Endothelial cell (in vitro differentiated cells): ENCODE measurements at places on chromosomes 11 and 22. TPM values are rescaled to one million over a fixed set of nuclear protein-coding genes. Genes with fewer than 3 reads are reported as not detected.

- H3K27me3 ChIP-seq = peaks cover 9% of the 10 kb centered on the region
- peaks cover 8% of the 10 kb centered on the region for H3K4me1 ChIP-seq
- no peak overlapping the region for H3K27ac ChIP-seq
- H3K4me3 ChIP-seq = peak overlapping the region; percentile 5
- DNase-seq = no peak
These were observed 145.1 kb downstream of the TBC1D22A start for GRCh38 chr22:46907241-46908215.

DNA sequence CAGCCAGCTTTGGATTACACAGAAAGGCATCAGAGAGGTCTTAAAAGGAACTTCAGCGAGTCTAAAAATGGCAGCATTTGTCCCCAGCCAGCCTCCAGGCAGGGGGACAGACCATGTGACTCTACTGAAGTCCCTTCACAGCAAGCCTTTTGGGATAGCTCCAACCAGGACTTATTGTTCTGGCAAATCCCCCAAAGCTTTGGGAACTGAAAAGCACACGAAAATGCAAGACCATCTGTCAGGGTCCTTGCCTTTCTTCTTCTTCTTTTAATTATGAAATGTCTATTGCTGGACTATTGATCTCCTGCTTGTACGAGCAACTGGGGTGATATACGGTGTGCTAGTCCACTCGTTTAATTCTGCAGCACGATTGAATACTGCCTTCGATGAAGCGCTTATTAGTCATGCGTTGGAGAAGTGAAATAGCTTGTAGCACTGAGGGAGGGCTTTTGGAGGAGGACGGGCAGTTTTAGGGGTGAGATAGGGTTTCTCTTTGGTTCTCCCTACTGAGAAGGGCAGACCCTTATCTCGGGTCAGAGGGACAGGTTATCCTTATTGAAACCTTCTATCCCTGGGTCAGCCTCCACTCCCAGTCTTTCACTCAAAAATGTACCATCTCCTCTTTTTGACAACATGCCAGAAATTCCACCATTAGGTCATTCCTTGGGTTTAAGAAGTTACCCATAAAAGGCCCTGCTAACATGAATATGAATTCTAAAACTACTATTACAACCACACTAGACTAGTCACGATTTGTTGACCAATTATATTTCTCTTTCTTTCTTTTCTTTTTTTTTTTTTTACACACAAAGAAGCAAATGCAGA is 416.4 kb downstream of the MIAT start:
- no peak overlapping the region for H3K4me3 ChIP-seq
- no peaks in the 10 kb centered on the region for H3K36me3 ChIP-seq
- peaks cover under 1% of the 10 kb centered on the region for H3K4me1 ChIP-seq
- no peak overlapping the region for H3K27ac ChIP-seq

GRCh38 chr11:17922416-17922788 is 90.4 kb downstream of the SERGEF start:
- H3K27me3 ChIP-seq = no peaks in the 10 kb centered on the region
- H3K4me3 ChIP-seq = no peak overlapping the region
- no peaks in the 10 kb centered on the region for H3K36me3 ChIP-seq
- no peak for DNase-seq

DNA sequence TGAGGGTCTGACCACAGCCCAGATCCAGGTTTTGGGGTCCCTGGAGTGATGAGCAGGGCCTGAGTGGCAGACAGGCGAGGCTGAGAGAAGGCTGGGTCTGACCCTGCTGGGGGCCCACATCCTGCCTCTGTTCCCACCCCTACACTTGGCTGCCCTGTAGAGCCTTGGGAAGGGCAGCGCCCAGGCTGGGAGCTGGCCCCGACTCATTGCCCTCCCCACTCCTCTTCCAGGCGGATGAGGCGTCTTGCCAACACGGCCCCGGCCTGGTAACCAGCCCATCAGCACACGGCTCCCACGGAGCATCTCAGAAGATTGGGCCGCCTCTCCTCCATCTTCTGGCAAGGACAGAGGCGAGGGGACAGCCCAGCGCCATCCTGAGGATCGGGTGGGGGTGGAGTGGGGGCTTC is 4.9 kb downstream of the DERL3 start:
- H3K27me3 ChIP-seq = peaks cover 15% of the 10 kb centered on the region
- H3K4me3 ChIP-seq = no peak overlapping the region
- no peak for DNase-seq
- peaks cover 10% of the 10 kb centered on the region for H3K4me1 ChIP-seq

DNA sequence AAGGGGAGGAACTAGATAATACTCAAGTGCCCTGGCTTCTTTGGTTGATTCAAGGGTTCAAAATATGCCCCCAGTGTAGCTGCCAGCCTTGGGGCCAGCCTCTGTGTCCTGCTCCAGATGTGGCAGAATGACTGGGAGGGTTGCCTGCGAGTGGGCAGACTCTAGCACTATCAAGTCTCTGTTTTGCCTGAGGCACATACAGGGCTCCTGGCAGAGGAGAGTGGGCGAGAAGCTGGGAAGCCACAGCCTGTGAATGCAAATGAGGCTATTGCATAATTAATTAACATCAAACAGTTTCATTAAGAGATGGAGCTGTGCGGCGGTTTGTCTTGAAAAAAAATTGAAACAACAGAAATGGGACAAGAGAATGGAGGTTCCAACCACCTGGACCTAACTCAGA is 50.8 kb downstream of the BUD13 start:
- peaks cover 6% of the 10 kb centered on the region for H3K27me3 ChIP-seq
- no peak overlapping the region for H3K4me3 ChIP-seq
- no peak for DNase-seq
- H3K27ac ChIP-seq = no peak overlapping the region

- peaks cover 2% of the 10 kb centered on the region for H3K27me3 ChIP-seq
- H3K4me1 ChIP-seq = peaks cover 11% of the 10 kb centered on the region
- no peak for DNase-seq
- no peaks in the 10 kb centered on the region for H3K36me3 ChIP-seq
- H3K4me3 ChIP-seq = no peak overlapping the region
- no peak overlapping the region for H3K27ac ChIP-seq
These were observed 56.4 kb upstream of the RTL6 start for GRCh38 chr22:44554411-44554810.

DNA sequence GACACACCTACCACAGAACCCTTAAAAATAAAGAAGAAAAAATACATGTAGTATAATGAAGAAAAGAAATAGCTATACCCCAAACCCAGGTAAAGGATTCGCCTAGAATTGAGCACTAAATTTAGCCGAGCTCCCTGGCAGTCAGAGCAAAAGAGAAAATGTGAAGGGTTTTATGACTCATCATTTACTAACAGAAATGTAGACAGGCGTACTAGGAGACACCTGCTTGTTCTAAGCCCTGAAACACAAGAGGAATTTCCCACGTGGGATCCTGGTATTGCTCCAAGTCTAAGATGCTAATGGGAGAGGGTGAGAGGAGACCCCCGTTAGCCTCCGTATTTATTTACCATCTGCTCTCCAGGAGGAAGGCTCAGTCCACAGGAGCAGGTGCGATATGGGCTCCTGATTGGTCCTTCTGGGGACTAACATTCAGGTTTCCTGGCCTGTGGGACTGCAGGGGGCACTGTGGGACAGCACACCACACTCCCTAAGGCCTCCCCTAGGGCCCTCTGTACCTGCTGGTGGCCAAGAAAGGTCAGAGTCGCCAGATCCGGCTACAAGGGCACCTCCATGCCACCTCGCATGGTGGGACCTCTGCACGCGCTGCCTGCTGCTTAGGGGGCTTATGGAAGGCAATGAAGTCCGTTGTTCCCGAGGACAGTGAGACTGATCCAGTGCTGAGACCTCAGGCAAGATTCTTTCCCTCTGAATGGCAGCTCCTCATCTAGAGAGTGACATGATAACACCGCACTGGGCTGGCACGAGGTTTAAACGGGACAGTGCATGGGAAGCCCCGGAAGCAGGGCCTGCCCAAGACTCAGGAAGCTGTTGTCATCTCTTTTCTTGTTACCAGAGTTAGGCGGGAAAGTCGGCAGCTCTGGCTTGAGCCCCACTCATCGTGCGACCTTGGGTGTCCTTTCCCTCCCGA is 25.8 kb downstream of the KCNC1 start:
- H3K36me3 ChIP-seq = no peaks in the 10 kb centered on the region
- peak; percentile 74 for DNase-seq
- no peak overlapping the region for H3K4me3 ChIP-seq
- no peak overlapping the region for H3K27ac ChIP-seq
- H3K4me1 ChIP-seq = no peaks in the 10 kb centered on the region
- peaks cover 7% of the 10 kb centered on the region for H3K27me3 ChIP-seq

The CD81 gene
- 424 TPM for total RNA-seq

The BID gene
- total RNA-seq = 32.5 TPM
